ENCODE measurements at places on chromosomes 2 and 18.

GRCh38 chr18:44974174-44974573 lies 293.5 kb downstream of the SETBP1 start:
- DNase-seq = no peak

- no peak for DNase-seq
These were observed 312.3 kb upstream of the PIK3C3 start for GRCh38 chr18:41642756-41643155.

DNA sequence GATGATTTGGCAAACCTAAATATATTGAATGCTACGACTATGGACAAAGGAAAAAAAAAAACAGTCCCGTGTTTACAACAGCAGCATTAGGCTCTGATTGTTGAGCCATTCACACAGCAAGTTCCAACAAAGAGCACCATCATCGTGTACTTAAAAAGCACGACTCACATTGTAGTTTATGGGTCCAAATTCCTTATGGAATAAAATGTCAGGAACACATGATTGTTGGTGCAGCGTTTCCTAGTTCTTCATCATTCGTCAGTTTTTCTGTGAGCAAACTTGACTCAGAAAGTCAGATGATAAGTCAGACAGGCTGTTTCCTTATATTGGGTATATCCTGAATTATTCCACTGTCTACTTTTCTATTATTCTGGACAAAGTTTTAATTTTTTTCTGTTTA lies 10.0 kb upstream of the KIDINS220 start:
- DNase-seq = no peak

DNA sequence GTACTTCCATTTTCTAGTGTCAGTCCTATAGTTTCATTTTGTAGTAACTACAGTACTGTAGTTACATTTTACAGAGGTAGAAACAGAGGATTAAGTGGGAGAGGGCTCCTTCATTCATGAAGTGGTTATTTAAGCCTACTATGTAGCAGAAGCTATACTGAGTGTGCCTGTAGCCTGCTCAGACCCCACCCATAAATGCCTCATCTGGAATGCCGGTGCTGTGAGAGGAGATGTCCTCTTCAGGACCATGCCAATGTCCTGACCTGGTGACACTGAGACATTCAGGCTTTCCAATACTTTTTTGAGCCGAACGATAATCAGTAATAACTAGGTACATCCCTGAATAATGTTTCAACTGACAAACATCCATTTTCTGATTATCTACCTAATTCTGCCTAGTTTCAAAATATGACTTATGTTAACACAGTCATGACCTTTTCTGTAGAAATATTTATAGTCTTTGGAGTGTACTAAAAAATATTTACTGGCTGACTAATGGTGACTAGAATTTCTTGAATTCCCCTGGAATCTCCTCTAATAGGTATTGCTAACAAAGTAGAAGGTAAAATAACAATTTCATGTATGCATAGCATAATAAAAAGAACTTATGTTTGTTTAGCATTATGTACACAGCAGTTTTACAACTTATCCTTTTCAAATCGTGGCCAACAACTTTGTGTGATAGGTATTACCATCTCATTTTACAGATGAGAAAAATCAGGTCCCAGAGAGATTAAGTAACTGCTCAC lies 10.2 kb upstream of the ARHGAP28 start:
- DNase-seq = no peak

DNA sequence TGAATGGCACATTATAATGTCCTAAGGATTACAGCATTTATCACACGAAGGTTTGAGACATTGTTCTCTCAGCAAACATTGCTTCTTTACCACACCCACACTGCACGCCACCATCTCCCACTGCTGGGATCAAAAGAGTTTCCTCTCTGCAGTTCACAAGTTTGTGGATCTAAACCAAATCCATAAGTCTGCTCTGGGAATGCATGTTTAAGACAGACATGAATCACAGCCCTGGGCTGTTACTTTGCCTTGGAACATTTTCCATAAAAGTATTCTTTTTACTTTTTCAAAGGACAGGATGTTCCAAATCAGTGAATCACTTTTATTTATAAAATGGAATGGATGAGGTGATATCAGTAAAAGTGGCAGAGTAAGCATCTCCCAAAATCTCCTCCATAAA lies 36.1 kb downstream of the STPG4 start:
- DNase-seq = no peak

DNA sequence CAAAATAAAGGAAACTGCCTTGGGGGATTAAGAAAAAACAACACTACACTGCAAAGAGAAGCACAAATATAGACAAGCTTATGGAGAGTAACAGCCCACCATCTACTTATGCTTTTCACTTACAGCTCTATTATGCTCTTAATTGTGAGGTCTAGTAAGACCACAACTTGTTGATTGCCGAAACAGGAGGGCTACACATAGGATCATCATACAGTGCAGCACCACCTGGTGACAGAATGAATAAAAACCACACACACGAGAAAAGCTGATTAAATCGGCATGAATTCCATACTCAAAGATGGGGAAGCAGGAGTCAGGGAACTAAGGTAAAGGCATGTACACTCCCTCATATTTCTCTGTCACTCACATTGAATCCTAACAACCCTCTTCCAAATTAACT lies 259.2 kb downstream of the IKZF2 start:
- peak; percentile 28 for DNase-seq

- DNase-seq = no peak
These were observed 261.1 kb downstream of the KCNE4 start for GRCh38 chr2:223313101-223313500.

- no peak for DNase-seq
These were observed 14.6 kb upstream of the DYNC2LI1 start for GRCh38 chr2:43759195-43759594.

DNA sequence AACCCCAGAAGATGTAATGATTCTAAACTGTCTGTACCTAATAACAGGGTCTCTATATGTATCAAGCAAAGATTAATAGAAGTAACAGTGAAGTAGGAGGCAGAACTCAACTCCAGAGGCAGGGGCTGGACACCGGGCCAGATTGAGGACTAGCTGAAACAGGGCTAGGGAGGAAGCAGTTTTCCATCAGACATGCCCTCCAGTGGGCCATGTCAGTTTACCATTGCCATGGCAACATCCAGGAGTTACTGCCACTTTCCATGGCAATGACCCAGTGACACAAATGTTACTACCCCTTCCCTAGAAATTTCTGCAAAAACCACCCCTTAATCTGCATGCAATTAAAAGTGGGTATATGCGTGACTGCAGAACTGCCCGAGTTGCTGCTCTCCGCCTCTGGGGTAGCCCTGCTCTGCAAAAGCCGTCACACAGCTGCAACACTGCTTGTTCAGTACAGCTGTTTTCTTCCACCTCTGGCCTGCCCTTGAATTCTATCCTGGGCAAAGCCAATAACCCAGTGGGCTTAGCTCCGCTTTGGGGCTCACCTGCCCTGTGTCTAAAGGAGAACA lies 58.7 kb downstream of the TMEM18 start:
- DNase-seq = no peak

DNA sequence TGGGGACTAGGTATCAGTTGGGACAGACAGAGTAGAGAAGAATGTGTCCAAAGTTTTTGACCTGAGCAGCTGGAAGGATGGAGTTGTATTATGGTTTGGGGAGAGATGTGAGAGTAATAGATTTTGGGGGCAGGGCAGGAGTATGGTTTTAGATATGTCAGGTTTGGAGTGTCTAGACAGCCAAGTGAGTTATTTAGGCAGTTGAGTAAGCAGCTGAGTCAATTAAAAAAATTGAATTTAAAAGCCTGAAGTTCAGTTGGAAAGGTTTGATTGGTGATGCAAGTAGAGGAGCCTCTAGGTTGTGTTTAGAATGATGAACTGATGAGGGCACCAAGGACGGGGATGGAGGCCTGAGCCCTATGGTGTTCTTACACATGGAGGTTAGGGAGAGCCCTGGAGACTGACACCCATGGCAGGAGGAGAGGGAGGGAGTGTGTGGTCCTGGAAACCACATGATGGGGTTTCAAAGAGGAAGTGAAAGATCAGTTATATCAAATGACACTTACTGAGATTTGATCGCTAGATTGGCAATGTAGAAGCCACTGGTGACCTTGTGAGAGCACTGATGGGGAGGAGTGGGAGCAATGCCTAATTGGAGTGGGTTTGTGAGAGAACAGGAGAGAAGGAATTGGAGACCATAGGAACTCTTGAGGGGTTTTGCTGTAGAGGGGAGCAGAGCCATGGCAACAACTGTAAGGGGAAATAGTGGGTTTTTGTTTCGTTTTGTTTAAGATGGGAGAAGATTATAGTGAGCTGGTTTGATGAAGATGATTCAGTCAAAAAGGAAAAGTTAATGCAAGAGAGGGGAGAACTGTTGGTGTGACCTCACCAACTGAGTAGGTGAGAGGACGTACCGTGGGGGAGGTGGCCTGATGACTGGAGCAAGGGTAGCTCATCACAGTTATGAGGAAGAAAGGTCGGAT lies 10.3 kb downstream of the ITGA6 start:
- DNase-seq = no peak

DNA sequence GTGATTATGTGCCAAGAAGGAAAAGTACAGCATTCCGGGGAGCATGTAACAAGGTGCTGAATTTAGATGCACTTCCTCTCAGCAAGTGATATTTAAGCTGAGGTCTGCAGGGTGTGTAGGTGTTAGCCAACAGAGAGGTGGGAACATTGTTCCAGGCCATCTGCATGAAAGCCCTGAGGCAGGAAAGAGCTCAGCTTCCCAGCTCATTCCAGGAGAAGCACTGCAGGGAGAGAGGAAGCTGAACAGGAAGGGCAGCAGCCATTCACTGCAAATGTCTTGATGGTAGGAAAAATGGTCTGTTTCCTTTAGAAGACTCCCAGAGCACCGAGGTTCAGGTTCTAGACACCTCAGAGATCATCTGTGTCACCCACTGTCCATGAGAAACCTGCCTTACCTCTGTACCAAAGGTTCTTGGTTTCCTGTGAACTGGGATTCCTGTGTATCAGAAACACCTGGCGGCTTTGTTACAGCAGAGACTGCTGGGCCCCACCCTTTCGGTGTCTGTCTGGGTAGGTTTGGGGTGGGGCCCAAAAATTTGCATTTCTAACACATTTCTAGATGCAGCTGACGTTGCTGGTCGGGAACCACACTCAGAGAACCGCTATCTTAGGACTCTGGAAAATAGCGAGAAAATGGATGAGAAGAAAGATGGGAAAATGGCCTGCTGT lies 84.0 kb downstream of the RTN4 start:
- peak; percentile 44 for DNase-seq

Measured in endothelial cell (in vitro differentiated cells).